ENCODE measurements at places on chromosomes 1 and 21.

- no peak for DNase-seq
Observed at GRCh38 chr1:180854001-180854400, 58.7 kb upstream of the KIAA1614 start.

DNA sequence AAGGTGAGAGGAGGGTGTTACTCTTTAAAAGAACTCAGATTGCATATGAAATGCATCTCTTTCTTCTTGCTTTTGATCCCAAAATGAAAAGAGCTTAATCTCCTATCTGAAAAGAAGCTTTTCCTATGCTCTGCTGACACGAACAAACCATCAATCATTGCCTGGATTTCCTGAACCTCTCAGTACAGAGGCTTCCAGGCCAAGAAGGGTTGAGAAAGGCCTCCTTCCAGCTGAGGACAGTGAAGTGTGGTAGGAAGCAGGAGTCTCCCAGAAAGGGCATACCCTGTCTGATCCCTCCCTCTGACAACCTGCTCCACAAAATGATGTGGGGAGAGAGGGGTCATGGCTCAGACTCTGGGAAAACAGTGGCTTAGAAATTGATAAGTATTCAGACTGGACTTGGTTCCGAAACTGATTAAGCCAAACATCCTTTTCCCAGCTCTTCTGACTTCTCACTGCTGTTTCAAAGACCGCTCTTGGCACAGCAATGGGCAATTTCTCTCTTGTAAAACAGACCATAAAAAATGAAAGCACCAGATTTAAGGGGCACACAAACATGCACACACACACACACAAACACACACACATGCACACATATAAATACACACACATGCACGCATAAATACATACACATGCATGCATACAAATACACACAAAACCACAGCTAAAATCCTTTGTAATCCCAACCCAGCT lies 310.3 kb downstream of the SIPA1L2 start:
- DNase-seq = no peak

DNA sequence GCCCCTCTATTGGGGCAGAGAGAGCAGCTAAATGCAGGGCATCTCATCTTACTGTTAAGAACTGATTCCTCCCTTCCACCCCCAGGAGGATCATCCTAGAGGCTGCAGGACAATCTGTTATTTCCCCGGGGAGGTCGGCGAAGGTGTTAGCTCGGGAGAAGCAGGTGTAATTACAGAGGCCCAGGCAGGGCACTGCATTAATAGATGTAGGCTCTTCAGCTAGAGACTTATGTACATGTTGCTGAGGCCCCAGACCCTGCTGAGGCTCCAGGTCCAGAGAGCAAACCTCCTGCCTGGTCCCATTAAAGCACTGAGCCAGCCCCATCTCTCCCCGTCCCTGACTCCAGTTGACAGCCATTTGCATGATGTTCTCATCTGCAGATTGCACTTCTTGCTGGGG lies 320.3 kb upstream of the VAMP3 start:
- no peak for DNase-seq

GRCh38 chr1:211638689-211639101 lies 36.7 kb downstream of the NEK2 start:
- no peak for DNase-seq

DNA sequence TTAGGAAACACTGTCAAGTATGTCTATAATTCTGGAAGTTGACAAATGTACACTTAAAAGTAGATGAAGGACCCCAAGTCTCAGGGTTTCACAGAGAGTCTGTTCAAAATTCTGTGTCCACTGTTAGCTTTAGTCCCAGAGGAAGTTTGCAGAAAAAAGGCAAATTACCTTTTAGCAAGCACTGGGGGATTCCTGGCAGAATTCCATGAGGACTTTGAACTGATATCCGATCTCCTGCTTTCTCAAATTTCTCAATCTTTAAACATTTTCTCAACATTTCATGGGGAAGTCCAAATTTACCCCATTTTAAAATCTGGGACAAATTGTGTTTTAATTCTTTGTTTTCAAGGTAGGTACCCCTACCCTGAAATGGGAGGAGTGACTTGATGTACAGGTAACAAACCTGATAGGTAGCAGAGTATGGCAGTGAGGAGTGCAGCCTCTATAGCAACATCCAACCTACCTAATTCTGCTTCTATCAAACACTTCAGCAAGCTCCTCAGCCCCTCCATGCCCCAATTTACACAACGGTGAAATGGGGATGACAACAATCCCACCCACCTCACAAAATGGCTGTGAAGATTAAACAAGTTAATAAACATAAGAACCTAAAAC lies 344.9 kb downstream of the OMA1 start:
- DNase-seq = no peak

- DNase-seq = no peak
Observed at GRCh38 chr1:78691995-78692747, 42.5 kb downstream of the IFI44 start.

DNA sequence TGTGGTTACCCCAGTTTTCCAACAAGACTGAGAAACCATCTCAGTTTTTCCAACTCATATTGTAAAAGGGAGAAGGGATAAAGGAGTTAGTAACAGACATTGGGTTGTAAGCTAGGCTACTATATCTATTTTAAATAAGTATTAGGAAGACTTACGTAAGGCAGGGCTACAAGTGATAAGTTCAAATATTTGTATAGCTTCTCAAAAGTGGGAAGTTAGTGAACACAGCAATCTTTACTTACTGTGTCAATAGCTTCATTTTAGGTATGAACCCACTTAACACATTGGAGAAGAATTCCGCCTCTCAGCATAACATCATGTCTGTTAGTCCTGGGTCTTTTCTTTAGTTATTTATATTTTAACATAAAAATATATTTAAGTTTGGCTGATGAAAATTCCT lies 320.1 kb downstream of the TPR start:
- no peak for DNase-seq

GRCh38 chr1:198318085-198318484 lies 161.3 kb downstream of the NEK7 start:
- no peak for DNase-seq

- peak; percentile 88 for DNase-seq
Observed at GRCh38 chr1:108816049-108816893, 40.6 kb downstream of the AKNAD1 start.

- no peak for DNase-seq
Observed at GRCh38 chr1:168293356-168293755, 12.7 kb downstream of the TBX19 start.

- DNase-seq = no peak
Observed at GRCh38 chr1:201302163-201303152, 19.2 kb downstream of the PKP1 start.

- no peak for DNase-seq
Observed at GRCh38 chr1:151060657-151061421, 642 bp downstream of the MLLT11 start.

DNA sequence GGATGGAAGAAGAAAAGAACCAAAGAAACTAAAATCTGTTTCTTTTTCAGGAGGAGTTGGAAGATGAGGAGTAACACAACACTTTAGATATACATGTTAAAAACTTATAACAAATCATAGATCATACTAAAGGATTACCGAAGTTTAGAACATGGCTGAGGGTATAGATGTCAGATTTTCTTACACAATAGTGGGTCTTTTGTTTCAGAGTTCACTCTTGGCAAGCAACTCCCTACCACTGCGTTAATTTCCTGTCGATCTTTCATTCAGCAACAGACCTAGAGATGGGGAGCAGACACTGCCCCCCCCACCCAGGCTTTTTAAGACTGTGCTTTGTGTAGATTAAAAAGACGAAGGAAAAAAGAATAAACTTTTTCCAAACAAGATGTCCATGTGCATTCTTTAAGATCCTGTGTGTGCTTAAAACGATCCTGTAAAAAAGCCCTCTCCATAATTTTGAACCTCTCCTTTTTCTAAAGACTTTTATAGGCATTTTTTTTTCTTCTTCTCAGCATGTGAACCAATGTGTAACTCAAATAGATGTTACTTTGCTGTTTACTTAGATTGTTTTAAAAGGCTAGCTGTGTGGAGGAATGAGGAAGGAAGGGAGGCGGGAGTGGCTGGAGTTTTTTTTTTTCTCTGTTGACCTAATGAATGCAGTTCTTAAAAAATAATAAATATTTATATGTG lies 50.4 kb downstream of the NFIA start:
- DNase-seq = no peak

- DNase-seq = no peak
Observed at GRCh38 chr1:26544126-26544525, 14.6 kb downstream of the RPS6KA1 start.

- DNase-seq = no peak
Observed at GRCh38 chr1:60169206-60169605, 95.6 kb upstream of the C1orf87 start.

GRCh38 chr1:160636076-160636475 lies 10.8 kb downstream of the SLAMF1 start:
- no peak for DNase-seq

DNA sequence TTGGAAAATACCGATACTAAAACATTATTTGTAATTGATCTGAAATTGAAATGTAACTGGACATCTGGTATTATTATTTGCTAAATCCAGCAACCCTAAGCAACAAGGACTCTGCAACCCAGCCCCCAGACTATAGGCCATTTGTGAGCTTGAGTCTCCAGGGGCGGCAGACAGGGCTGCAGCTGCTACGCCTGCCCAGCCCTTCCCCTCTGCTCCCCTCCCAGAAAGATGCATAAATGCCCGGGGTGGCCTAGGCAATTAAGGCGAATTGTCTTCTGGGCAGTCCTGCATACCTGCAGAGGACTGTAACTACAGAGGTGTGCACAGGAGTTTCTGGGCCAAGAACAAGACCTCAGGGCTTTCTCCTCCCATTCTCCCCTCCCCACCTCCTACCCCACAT lies 41.2 kb upstream of the LBR start:
- no peak for DNase-seq

GRCh38 chr1:39690225-39690624 lies 1.0 kb downstream of the HPCAL4 start:
- DNase-seq = no peak

- no peak for DNase-seq
Observed at GRCh38 chr1:9798236-9799130, 25.3 kb downstream of the CLSTN1 start.

DNA sequence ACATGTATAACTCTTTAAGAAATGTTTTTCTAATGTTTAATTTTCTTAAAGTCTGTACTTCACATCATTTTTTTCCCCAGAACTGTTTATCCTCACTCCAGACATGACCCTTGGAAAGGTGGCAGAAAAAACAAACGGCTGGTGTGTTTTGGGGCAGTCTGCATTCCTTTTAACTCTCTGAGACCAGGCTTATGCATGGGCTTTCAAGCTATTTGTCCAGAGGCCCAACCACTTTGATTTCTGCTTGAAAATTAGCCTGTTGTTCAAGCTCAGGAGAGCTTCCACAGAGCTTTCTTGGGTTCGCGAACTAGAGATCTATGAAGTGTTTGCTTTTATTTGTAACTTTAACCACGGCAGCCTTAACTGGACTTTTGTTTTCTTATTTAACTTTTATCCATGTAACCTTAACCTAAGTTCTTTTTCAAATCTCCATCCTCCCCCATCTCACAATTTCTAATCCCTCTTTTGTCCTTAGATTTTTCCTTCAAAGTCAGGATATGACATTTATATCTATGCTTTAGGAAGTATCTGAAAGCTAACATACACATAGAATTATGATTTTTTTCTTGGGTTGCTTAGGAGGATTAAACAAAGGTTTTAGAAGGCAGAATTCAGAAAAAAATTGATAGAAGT lies 111.8 kb downstream of the FGGY start:
- no peak for DNase-seq

DNA sequence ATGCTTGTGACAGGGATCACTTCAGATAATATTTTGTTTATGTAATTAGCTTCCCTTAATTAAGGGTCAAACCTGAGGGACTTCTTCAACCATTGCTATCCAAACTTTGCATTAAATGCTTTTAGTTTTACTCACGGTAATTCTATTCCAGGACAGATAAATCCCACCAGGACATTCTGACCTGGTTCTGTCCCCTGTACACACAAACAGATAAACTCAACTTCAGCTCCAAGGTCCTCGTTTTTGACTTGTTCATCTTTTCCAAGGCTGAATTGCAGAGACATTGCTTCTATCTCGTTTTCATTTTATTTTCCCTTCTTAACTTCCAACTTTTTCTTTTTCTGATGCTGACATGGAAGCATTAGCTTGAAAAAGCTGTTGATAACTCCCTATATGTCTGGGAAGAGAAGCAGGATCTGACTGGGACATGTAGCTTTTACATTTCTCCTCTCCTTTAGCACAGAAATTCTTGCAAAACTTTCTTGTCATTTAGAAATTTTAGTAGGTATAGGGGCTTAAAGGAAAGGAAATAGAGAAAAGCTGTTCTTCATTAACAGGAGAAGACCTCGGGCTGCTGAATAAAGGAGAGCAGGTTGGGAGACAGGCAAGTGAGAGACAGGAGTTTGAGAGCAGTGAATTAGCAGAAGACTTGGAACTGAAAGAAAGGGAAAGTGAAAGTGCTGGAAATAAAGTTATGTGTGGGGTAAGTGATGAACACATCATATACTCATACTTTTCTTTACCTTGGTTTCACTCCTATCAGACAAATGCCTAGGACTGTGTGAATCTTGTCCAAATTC lies 231.7 kb upstream of the B3GALT2 start:
- no peak for DNase-seq

DNA sequence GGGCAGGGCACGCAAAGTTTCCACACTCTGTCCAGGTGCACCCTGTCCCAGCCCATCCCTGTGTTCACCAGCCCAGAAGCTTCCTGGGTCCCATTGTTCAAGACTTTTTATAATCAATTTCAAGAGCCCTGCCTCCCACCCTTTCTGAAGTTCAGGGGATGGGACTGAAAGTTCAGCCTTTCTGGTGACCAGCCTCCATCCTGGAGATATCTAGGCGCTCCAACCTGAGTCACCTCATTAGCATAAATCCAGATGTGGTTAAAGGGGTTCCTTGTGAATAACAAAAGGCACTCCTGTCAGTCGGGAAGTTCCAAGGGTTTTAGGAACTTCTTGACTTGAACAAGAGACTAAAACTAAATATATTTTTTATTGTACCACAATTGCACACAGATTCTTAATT lies 48.4 kb upstream of the RAP1A start:
- DNase-seq = no peak

GRCh38 chr21:28357743-28358142 lies 634.9 kb downstream of the LTN1 start:
- DNase-seq = no peak

DNA sequence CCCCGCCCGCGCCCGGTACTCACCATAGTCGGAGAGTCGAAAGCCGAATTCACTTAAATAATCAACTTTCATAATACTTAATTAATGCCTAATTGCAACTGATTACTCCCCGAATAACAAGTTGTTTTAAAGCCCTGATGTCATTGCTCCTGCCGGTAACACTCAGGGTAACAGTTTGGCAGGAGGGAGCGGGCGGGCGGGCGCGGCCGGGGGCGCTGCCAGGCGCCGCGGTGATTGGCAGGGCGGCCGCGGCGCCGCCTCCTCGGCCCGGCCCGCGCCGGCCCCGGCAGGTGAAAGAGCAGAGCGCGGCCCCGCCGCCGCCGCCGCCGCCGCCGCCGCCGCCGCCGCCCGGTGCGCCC lies 102.2 kb downstream of the CASZ1 start:
- DNase-seq = no peak

GRCh38 chr1:13546791-13547190 lies 33.0 kb upstream of the LRRC38 start:
- no peak for DNase-seq

Data from urothelium cell line (cell line).